RWPE1 (cell line): ENCODE measurements at places on chromosomes 12 and 14.

- DNase-seq: no peak
These were observed 126.1 kb downstream of the SLC38A6 start for GRCh38 chr14:61106959-61107641.

- peak; percentile 28 for DNase-seq
These were observed 202.6 kb upstream of the AVPR1A start for GRCh38 chr12:63353559-63353958.

DNA sequence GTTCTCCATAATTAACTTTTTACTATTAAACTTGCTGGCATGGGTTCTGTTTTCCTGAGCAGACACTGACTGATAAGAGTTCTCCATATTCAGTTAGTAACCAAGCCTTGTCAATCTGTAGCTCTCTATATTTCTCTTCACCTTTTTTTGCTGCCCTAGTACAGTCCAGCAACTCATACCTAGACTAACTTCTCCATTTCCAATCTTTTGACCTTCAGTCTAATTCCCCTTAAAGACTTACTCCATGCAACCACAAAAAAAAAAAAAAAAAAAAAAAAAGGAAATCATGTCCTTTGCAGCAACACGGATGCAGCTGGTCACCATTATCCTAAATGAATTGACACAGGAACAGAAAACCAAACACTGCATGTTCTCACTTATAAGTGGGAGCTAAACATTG is 125.7 kb upstream of the KRAS start:
- DNase-seq: no peak

DNA sequence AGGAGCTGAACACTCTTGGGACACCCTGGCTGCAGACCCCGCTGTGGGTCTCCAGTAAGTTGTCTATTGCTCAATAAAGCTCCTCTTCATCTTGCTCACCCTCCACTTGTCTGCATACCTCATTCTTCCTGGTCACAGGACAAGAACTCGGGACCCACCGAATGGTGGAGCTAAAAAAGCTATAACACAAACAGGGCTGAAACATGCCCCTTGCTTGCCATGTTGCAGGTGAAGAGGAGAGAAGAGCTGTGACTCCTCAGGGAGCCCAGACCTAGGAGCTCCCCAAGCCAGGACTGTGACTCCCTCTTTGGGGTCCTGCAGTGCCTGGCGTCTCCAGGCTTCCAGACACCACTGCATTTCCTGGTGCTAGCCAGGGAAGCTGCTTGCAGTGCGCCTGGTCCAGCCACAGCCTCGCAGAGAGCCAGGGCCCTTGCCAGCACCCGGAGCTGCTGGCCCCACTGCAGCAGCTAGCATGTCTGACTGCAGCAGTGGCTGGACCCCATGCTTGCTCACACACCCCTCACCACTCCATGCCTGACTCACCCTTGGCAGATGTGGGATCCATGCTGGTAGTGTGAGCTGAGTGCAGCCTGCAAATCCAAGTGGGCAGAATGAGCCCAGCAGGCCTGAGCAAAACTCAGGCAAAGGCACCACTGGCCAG is 37.1 kb upstream of the OR5AU1 start:
- no peak for DNase-seq

DNA sequence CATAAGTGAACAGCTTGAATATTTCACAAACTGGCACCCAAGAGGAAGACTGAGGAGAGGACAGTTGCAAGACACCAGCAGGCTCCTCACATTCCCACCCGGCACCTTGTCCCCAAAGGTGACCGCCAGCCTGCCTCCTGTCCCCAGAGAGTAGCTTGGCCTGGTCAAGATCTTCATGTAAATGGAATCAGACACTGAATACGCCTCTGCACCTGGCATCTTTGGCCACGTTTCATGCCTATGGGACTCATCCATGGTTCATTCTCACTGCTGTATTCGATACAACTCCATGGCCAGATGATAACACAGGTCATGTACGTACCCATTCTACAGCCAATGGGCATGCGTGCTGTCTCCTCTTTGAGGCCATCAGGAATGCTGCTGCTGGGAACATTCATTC is 60.8 kb downstream of the ITPK1 start:
- no peak for DNase-seq

- no peak for DNase-seq
These were observed 198.5 kb downstream of the PTPRO start for GRCh38 chr12:15520844-15521243.

- DNase-seq: no peak
These were observed 20.2 kb downstream of the DCAF4 start for GRCh38 chr14:72946491-72946890.

DNA sequence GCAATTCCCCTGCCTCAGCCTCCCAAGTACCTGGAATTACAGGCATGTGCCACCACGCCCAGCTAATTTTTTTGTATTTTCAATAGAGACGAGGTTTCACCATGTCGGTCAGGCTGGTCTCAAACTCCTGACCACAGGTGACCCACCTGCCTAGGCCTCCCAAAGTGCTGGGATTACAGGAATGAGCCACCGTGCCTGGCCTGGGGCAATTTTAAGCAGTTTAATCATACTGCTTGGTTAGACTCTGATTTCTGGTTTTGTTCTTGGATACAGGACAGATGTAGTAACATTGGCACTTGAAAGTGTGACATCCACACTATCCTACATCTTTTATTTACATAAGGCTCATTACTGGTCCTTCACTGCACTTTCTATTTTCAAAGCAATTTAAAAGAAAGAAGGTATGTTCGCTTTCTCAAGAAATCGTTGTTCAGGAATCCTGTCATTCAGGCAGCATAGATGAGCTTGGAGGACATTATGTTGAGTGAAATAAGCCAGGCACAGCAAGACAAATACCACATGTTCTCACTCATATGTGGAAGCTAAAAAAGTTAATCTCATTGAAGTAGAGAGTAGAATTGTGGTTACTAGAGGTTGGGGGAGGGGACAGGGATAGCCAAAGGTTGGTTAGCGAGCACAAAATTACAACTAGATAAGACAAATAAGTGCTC is 4.0 kb upstream of the NUAK1 start:
- no peak for DNase-seq

GRCh38 chr12:40446385-40446784 is 221.6 kb downstream of the LRRK2 start:
- DNase-seq: peak; percentile 36

GRCh38 chr14:94867946-94868771 is 98.2 kb upstream of the GSC start:
- DNase-seq: no peak

DNA sequence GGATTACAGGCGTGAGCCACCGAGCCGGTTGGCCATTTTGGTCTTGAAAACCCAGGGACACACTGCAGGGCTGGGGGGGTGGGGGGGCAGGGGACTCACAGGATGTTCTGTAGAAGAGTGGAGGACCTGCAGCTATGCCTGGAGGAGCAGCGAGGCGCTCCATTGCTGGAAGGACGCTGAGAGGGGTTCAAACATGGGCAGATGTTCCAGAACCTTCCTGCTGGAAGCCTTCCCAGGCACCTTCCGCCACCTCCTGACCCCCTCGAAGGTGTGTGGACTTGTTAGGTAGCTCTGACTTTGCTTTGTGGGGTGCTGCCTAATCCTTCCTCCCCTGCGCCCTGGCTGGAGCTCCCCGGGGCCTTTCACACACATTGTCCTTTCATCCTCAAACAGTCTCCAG is 19.6 kb upstream of the PPP1R13B start:
- DNase-seq: no peak

- no peak for DNase-seq
These were observed 620 bp downstream of the C1S start for GRCh38 chr12:7061138-7061537.

DNA sequence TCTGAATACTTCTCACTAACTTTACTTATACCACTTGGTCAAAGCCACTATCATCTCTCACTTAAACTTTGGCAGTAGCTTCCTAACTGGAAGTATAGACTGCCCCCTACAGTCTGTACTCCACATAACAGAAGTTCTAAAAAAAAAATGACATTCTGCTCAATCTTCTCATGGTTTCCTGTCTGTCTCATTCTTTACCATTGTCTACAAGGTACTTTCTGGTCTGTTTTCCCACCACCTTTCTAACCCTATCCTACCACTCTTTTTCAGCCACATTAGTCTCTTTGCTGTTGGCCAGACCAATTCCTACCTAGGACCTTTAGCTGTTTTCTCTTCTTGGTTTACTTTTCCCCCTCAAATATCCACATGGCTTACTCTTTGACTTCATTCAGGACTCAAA is 14.7 kb downstream of the CPSF6 start:
- DNase-seq: no peak

GRCh38 chr14:51711505-51711904 is 59.8 kb downstream of the FRMD6 start:
- no peak for DNase-seq

- DNase-seq: no peak
These were observed 74.9 kb downstream of the PCNX1 start for GRCh38 chr14:70982200-70982599.

GRCh38 chr14:20623798-20624197 is 17.7 kb downstream of the OR6S1 start:
- DNase-seq: no peak

- peak; percentile 92 for DNase-seq
These were observed 24.1 kb upstream of the PLEKHG3 start for GRCh38 chr14:64680013-64680713.

GRCh38 chr14:102695167-102695555 is 82.1 kb upstream of the TRAF3 start:
- DNase-seq: no peak

DNA sequence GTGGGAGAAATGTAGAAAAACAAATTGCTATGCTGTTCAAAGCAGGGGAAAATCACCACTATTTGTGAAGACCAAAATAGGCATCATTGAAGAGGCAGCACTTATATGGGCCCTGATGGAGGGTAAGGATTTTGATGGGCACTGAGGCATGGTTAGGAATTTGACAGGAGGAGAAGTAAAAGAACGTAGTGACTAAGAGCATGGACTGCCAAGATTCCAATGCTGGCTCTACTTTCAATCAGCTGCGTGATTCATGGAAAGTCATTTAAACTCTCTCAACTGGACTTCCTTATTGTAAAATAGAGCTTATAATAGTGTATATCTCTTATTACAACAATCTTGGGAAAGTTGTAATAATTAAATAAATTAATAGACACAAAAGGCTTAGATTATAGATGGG is 267.7 kb upstream of the G2E3 start:
- peak; percentile 54 for DNase-seq

GRCh38 chr12:91091916-91092715 is 19.2 kb downstream of the LUM start:
- no peak for DNase-seq

DNA sequence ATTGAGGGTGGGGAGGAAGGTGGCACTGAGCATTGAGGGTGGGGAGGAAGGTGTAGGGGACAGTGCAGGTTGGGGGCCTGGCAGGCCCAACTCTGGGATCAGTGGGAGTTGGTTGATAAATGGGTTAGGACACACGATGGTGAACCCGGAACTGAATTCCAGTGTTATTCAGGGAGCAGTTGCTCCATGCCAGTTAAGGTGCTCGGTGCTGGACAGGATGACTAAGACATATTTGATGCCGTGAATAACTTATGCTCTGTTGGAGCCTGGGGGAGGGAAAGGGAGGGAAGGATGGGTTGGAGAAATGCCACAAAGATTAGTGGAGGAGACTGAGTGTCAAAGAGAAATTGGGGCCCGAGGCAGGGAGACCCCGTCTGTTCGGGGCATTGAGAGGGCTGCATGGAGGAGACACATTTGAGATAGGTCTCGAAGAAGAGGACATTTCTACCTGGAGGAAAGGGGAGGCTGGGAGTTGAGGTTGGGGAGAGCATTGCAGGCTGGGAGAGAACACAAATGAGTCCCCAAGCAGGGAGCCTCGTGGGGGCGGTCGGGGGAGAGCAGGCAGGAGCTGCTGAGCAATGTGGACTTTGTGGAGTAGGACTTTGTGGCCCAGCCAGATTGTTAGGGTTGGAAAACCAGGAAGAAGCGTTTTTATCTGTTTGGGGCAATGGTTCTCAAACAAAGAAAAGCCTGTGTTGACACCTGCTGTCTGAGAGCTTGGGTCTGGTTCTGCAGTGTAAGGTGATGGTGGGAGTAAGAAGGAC is 65.3 kb downstream of the IQSEC3 start:
- DNase-seq: peak; percentile 66

DNA sequence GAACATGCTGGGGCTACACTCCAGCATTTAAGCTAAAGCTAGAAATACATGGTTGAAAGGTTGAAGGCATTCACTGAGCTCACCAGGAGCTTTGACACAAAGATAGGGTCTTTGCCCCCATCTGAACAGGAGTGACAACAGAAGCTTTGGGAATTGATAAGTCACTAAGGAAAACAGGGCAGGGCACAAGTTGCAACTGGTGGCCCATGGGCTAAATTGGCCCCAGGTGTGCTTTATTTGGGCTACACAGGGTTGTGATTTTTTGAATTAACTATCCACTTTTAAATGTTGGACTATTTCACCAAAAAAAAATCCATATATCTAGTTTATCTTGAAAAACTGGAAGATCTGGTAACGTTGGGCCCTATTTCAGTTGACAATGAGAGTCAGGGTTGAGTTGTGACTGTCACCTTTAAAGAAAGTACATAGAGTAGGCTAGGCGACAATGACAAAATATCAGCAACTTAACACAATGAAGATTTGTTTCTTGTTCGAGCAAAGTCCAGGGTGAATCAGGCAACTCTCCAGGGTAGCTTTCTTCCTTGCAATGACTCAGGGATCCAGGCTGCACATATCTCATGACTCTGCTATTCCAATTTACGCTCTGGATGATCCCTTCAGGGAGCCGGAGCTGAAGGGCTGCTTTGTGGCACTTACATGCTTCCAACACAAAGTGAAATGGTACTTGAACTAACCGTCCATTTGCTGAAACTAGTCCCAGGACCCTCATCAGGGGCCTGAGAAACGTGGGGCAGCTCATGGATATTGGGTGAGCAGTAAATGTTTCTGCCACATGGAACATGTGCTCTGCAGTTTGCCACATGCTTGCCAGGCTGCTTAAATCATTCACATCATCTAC is 13.3 kb upstream of the EIF4B start:
- DNase-seq: peak; percentile 55
